ENCODE measurements at places on chromosomes 11 and 22.

GRCh38 chr11:100719809-100720221 lies 32.7 kb downstream of the ARHGAP42 start:
- peak; percentile 82 for DNase-seq

GRCh38 chr11:86790195-86790725 lies 10.1 kb upstream of the PRSS23 start:
- DNase-seq, result no peak

GRCh38 chr22:46362203-46362933 lies 26.9 kb downstream of the TRMU start:
- no peak for DNase-seq

- DNase-seq, result no peak
Measured at GRCh38 chr11:63747011-63747410, 21.6 kb downstream of the ZFTA start.

DNA sequence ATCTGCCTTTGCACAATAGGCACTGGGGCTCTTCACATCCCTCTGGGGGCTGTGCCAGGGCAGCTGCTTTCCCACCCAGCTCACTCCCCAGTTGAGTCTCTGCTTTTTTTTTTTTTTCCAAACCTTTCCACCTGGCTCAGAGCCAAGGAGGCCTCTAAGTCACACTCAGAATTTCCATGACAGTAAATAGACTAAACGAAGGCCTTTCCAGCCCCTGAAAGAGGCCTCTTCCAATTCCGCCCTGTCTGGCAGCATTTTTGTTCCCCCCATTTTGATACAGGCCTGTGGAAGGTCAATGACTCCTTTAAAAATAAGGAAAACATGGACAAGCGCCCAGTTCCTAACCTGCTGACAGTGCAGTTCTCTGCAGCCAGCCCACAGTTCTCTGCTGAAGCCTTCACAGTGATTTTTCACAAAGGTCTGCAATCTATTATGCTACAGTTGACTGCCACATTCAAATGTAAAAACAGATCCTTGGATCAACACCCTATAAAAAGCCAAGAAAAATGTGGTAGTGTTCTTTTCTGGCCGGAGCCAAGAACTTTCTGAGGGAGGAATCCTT lies 107.5 kb upstream of the SESN3 start:
- peak; percentile 92 for DNase-seq

DNA sequence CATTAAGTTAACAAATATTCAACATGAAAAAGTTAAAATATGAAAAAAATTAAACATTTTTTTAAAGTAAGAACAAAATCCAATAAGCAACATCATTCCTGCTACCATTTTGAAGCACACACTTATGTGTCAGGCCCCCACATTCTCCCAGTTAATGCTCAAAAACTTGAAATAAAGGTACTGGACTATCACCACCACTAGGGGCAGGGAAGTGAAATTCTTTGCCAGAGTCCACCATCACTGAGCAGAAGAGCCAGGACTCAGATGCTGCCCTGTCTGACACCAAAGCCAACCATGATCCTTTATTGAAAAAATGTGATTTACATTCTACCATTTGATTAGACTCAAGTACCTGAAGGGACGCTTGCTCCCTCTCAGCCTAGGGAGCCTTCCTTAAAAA lies 39.1 kb downstream of the PITPNB start:
- DNase-seq, result no peak

DNA sequence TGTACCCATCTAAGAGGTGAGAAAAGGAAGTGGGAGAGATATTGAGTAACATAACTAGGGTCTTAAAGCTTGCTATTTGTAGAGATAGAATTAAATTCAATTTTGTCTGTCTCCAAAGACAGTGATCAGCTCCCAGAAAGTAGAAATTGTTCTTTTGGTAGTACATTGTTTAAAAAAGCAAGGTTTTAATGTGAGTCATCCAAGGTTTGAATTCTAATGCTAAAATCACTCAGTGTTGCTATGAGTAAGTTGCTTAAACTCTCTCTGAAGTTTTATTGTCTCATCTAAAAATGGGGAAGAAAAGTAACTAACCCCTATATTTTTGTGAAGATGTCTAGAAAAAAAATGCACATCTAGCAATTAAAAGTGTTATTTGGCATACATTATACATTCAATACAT lies 1004.5 kb upstream of the CCDC90B start:
- DNase-seq, result no peak

DNA sequence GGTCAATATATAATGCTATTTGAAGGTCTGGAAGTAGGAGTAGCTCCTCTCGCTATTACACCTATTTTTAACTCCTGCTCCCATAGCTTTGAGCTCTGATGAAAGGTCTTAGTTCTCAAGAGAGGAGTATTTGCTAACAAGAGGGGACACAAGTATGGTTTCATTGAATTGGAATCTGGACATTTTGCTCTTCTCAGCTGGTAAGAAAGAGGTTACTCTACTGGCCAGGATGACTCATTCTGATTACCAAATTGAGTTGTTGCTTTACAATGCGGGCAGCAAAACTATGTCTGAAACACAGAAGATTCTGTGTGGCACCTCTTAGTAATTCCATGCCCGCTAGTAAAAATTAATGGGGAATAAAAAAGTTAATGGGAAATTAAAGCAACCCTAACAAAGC lies 63.6 kb upstream of the EP300 start:
- DNase-seq, result no peak

- no peak for DNase-seq
Measured at GRCh38 chr11:46243796-46244109, 33.7 kb upstream of the CREB3L1 start.

DNA sequence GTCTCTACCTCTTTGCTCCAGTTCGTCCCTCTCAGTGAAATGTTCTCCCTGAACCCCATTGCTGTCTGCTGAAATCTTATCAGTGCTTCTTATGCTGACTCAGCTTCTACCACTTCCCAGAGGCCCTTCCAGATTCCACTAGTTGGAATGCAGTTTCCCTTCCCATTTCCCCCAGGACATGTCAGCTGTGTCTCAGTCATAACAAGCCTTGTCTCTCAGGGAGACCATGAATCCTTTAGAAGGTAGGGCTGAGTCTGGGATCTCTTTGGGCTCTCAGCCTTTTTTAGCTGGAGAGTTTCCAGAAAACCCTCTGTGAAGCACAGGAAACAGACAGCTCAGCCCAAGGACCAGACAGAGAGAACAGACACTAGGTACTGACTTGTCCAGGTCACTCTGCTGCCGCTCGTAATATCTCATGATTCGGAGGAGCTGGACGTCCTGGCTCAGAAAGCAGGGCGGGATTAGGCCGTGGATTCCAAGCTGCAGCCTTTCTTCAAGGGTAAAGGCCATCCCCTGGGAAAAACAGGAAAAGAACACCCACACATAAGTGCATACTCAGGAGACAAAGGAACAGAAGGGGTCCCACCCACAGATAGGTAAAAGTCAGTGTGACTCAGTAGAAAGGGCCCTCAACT lies 113.0 kb downstream of the ME3 start:
- peak; percentile 45 for DNase-seq

GRCh38 chr11:2122907-2123627 lies 16.1 kb downstream of the IGF2 start:
- no peak for DNase-seq

DNA sequence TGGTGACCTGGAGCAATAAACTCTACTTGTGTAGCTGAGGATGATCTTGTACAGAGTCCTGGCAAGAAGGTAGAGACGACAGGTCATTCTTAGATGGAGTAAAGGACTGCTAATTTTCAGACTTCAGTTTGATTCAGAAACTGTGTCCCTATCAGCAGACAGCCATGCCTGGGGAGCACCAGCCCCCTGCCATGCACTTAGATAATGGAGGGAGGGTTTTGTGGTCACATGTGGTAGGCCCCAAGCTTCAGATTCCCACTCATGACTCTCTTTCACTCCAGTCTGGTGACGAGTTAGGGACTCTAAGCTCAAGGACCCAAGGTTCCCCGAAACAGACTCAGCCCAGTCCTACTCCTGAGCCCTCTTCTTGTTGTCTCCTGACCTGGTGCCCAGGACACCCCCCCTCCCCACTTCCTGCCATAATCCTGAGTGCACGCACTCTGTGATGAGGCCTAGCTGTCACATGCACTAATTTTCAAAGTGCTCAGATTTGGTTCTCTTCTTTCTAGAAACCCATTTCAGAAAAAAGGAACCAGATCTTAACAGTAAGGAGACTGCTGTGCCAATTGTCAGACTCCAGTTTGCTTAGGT lies 10.2 kb upstream of the AMPD3 start:
- no peak for DNase-seq

- no peak for DNase-seq
Measured at GRCh38 chr11:121930004-121930965, 185.7 kb downstream of the BLID start.

- no peak for DNase-seq
Measured at GRCh38 chr11:116935089-116935488, 97.7 kb upstream of the APOA1 start.

- DNase-seq, result no peak
Measured at GRCh38 chr11:66951135-66951534, 7.0 kb downstream of the PC start.

GRCh38 chr11:73655686-73656085 lies 9.3 kb downstream of the PLEKHB1 start:
- DNase-seq, result no peak

DNA sequence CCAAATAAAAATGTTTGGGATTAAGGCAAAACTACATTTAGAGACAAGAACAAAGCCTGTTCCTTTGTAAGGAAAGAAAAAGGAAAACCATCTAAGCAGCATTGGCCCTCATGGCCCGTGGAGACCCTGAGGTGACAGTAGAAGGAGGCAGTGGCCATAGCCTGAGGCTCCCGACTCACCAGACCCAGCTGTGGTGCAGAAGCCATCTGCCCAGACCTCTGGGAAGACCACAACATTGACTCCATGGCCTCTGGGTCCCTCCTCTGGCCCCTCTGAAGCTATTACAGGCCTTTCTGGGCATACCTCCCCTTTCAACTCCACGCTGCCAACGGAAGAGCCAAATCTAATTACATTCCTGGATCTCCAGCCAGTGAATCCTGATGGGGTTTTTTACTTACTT lies 6.4 kb downstream of the PRAME start:
- DNase-seq, result no peak

DNA sequence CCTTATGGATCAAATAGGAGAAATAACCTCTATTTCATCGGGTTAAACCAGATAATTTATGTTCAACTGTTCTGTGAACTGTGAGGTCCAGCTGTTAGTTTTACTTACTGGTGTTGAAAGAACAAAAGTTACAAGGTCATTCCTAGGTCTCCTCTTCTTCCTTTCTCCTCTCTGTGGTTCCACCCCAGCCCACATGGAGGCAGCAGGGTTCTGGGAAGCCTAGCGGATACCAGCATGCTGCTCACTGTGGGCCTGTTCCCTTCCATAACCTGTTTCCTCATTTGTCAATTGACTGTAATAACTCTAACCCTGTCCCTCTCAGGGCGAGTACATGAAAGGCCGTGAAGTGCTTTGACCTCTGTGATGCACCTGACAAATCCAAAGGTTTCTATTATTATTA lies 27.8 kb downstream of the RELT start:
- DNase-seq, result peak; percentile 83

DNA sequence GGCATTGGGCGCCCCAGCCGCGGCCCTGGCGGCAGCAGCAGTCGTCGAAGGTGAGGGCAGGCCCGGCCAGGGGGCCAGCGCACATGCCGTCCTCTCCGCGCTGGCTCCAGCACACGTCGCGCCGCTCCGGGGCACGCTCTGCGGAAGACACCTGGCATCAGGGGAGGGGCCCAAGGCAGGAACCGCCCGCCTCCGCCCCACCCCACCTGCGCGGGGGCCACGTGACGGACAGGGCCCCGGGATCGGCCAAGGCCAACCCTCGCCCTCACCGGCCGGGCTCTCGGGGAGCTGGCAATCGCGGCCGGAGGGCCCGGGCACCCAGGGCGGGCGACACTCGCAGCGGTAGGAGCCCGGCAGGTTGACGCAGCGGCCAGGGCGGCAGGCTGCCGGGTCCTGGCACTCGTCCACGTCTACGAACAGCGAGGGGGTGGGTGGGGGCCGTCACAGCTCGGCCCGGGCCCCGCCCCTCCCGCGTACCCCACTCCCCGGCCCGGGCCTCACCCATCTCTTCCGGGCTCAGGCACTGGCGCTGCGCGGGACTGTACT lies 14.9 kb downstream of the SCYL1 start:
- DNase-seq, result no peak

DNA sequence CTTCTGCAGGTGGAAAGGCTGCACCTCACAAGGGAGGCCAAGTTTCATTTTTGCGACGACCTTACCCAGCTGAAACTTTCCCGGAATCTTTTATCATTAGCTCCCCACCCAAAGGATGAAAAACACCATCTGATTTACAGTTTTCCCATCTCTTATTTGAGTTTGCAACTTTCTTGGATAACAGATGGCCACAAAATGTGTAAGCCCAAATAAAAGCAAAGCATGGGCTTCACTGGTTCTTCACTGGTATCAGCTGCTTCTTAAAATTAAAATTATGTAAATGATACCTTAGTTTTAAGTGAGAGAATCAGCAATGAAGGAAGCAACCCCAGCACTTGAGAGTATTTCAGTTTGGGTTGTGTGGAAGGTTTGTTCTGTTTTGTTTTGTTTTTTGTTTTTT lies 55.8 kb downstream of the PARVA start:
- DNase-seq, result no peak

DNA sequence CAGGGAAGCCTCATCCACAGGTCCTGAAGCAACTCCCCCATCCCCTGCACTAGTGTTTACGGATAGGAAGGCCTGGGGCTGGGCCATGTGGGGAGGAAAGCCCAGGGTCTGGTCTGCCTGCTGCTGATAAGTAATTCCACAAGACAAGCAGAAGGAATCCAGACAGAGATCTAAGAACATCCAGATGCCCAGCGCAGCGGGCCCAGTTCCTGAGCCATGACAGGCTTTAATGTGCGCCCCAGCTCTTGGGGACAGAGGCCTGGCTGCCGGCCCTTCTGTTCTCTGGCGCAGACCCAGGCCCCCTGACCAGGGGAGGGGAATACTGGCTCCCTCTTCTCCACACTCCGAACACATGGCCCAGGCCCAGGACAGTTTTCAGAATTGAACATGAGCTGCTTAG lies 28.8 kb upstream of the ETS1 start:
- no peak for DNase-seq

DNA sequence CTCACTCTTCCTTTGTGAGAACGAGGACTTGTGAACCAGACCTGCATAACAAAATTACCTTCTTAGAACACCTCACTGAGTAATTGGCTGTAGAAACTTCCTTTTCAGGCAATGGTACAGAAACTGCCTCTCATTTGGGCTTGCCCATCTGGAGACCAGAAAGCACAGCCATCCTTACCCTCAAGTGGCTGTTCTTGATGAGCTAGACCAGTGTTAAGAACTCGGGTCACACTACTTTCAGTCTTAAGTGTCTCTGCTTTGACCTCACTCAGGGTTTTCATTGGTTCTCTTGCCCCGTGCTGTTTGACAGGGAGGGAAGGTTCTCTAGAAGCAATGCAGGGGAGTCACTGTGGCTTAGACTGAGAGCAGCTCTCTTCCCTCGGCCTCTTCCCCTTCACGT lies 29.3 kb downstream of the NAT10 start:
- DNase-seq, result no peak

- DNase-seq, result no peak
Measured at GRCh38 chr22:35708917-35709316, 8.8 kb upstream of the APOL5 start.
